Glutamatergic neuron (in vitro differentiated cells): ENCODE measurements at places on chromosomes 2 and 18.

- no peak for DNase-seq
Observed at GRCh38 chr2:27756544-27757498, 14.7 kb upstream of the MRPL33 start.

DNA sequence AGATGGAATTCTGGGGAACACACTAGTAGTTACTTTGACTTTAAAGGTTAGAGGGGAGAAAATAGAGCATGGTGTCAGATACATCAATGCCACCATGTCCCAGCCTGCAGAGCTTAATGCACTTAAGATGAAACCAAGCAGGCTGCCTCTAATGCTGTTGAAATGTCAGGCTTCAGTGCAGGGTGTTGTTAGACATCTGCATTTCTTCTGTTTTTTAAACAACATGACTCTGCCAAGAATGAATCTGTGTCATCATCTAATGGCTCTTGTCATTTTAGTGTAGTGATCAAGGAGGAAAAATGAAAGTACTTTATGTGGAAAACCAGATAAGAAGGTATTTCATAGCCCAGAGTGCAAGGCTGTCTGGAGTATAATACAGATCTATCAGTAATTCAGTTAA is 29.9 kb downstream of the LYPD1 start:
- no peak for DNase-seq

- DNase-seq: no peak
Observed at GRCh38 chr18:46725310-46725709, 31.5 kb downstream of the ST8SIA5 start.

DNA sequence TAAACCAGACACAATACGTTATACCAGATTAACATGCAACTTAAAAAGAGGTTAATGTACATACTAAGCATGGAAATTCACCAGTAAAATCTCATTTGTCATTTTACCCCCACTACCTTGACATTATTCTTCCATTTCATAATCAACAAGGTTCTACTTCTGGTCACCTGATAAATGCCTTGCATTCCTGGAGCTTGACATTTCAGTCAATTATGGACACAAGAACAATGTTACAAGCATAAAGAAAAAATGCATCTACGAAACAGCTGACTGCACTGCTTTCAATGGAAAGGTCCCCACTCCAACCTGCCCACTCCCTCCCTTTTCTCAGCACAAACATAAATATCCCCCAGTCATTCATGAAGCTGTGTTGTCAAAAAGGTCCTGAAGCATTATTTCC is 31.4 kb downstream of the ARL5A start:
- no peak for DNase-seq

DNA sequence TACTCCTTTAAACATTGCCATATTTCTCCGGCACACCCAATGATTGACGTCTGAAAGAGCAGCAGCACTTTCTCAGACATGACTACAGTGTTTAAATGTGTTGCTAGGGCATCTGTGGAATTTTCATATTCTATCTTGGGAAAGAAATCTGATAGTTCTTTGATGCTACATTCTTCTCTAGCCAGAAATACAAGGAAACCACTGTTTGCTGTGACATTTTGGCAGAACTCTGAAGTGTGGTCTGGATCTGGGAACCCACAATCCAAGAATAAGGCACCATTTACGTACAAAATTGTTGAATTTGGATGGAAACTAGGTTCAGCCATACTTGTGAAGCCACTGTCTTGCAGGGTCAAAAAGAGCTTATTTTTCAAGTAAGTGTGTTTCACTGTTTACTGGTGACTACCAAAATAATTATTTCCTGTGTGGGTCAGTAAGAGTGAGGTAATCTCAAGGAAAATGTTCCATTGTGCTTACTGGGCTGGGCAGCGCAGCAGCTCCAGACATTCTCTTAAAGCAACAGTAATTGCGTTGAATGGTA is 21.3 kb upstream of the CD28 start:
- DNase-seq: no peak

DNA sequence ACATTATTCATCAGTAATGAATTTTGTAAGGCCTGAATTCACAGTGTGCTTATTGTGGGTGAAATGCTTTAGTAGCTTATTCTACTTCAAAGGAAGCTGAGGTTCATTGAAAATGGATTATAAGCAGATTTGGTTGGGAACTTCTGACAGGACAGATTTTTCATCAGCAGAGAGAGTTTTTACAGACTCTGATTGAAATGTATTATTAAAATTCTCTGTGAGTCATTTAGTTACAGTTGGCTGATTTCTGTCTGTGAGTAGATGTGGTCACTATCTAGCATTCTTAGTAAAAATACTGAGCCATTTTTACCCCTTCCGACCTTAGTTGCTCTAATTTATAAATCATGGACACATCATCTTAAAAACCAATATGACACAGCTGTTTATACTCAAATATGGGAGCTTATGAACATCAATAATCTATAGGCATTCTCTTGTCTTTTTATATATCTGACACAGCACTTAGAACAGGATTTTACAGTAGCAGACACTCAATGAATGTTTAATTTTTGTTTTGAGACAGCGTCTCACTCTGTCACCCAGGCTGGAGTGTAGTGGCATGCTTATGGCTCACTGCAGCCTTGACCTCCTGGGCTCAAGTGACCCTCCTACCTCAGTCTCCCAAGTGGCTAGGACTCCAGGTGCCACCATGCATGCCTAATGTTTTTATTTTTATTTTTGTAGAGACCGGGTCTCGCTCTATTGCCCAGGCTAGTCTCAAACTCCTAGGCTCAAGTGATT is 239.6 kb downstream of the BABAM2 start:
- no peak for DNase-seq

GRCh38 chr2:96977631-96978195 is 8.7 kb downstream of the FAM178B start:
- no peak for DNase-seq

- no peak for DNase-seq
Observed at GRCh38 chr18:22399949-22400348, 17.8 kb downstream of the CTAGE1 start.

GRCh38 chr18:4285525-4285924 is 169.6 kb downstream of the DLGAP1 start:
- no peak for DNase-seq

GRCh38 chr18:49052891-49053644 is 102.3 kb upstream of the SMAD7 start:
- DNase-seq: no peak

DNA sequence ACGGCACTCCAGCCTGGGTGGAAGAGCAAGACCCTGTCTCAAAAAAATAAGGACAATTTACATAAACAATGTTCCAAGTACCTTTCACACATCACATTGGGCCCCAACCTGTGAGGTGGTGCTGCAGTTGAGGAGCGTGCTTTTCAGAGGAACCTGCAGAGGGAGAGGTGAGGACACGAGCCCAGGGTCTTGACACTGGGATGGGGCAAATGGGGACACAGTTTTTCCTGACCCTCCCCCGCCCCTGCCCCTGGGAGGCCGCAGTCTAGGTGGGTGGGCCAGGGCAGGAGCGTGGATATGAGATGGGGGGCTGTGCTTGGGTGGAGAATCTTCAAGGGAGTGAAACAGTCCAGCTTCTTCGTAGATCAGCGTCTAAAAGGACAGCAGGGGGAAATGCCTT is 112.9 kb downstream of the SEPTIN10 start:
- no peak for DNase-seq

DNA sequence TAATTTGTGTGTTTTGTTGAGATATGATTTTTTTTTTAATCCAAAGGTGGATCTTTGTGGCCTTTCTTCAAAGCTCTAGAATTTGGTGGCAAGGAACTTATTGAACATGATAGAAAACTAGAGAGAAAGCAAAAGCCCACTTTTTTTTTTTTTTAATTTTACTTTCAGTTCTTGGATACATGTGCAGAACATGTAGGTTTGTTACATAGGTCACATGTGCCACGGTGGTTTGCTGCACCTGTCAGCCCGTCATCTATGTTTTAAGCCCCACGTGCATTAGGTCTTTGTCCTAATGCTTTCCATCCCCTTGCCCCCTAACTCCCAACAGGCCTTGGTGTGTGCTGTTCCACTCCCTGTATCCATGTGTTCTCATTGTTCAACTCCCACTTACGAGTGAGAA is 135.9 kb downstream of the RHBDD1 start:
- no peak for DNase-seq

GRCh38 chr2:16441431-16441830 is 224.2 kb downstream of the CYRIA start:
- DNase-seq: no peak

- DNase-seq: no peak
Observed at GRCh38 chr18:9209279-9209678, 72.7 kb downstream of the ANKRD12 start.

- DNase-seq: no peak
Observed at GRCh38 chr2:62654423-62654791, 51.1 kb upstream of the EHBP1 start.
